ENCODE measurements at places on chromosomes 3 and 15. TPM values are rescaled to one million over a fixed set of nuclear protein-coding genes. Genes with fewer than 3 reads are reported as not detected.

DNA sequence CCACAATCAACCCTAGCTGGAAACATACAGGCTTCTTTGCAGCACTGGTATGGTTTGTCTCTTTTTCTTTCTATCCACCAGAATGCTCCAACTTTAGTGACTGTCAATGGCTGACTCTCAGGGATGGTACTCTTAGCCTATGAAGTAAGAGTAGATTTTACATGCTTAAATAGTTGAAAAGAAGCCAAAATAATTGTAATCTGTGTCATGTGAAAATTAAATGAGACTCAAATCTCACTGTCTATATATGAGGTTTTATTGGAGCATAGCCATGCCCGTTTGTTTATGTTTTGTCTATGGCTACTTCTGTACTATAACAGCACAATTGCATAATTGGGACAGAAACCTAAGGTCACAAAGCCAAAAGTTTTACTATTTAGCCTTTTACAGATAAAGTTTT lies 29.1 kb upstream of the PDZRN3 start:
- DNase-seq: no peak

The ASB14 gene
- not detected for total RNA-seq

DNA sequence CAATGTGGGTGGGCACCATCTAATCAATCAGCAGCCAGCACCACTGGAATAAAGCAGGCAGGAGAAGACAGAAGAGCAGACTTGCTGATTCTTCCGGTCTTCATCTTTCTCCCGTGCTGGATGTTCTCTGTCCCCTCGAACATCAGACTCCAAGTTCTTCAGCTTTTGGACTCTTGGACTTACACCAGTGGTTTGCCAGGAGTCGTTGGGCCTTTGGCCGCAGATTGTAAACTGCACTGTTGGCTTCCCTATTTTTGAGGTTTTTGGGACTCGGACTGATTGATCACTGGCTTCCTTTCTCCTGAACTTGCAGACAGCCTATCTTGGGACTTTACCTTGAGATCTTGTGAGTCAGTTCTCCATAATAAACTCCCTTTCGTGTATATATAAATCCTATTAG lies 292.8 kb downstream of the BCHE start:
- DNase-seq: no peak

The SH3BP5 gene
- 107 TPM for total RNA-seq

- peak; percentile 43 for DNase-seq
These were observed 36.3 kb downstream of the PRICKLE2 start for GRCh38 chr3:64188810-64189560.

DNA sequence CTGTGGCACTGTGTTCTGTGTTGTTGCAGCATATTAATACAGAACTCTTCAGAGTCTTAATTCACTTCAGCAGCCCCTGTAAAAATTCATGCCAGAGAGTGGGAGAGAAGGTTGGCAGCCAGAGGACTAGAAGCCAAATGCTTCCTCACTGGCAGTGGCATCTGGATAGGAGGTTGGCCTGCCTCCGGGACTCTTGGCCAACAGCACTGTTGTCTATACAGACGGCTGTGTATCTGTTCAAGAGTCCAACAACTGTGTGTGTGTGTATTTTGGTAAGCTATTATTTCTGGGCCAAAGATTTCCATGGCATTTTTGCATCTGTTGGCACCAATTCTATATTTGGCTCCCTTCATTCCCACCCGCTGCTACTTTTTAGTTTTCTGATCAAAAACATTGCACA lies 156.0 kb upstream of the SOX2 start:
- no peak for DNase-seq

DNA sequence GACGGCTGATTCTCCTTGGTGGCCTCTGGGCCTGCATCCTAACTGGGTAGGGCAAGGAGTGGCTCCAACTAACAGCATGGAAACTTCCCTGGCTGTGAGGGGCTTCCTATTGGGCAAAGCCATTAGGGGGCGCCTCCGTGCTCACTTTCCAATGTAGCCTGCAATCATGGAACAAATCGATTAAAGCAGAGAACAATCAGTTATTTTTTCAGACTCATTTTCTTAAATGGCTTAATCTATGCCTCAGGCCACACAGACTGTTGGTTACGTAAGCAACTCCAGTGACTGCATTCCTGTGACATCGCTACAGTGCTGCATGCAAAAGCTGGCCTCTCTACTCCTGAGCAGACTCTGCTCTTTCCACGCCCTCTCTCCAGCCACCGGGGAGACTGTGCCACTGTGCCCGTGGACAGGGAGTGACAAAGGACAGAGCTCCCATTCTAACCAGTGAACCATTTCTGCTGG lies 278.9 kb downstream of the KLF13 start:
- DNase-seq: no peak

The CHDH gene
- 3.6 TPM for total RNA-seq

DNA sequence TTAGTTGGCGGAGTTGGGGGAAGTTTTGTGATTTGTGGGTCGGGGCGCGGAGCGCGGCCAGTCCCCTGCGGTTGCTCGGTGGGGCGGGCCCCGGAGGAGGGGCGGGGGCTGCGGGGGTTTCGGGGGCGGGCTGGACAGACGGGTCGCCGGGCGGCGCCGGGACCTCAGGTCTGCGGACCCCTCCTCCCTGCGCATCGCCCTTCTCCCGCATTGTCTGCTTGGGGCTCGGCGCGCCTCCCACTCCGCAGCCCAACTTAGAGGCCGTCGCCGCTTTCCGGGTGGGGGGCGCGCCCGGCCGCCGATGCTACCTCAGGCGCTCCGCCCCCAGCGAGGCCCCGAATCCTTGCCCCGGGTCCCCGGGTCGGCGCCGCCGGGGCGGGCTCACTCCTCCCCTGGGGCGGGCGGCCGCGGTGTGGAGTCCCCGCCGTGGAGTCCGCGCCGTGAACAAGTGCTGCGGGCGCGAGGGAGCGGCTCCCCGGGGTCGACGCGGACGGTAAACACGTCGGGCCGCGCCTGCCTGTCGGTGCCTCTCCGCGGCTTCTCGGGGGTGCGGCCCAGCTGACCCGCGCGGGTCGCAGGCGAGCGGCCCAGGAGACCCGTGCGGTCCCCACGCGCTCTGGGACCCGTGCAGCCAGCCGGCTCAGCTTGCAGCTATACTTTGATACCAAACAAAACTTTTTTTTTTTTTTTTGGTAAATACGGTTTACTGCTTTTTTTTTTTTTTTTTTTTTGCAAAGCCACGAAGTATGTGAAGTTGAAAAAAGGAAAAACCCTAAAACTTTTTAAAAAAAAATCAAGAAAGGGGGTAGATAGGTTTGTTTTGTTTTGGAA lies 624 bp downstream of the AKAP13 start:
- peak; percentile 70 for DNase-seq

DNA sequence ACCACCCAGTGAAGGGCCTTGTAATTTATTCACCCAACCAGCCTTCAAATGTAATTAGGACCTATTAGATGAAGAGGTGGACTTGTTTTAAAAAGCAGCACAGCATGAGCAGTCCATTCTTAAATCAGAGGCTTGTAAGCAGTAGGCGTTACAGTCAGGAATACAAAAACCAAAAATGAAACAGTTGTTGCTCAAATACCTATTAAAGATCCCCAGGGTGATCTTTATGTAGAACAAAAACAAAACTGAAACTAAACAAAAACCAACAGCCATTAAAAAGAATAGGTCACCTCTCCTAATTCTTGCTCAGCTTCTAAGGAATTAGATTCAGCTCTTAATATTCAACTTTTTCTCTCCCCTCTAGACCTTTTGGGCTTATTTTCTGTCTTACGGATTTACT lies 104.9 kb upstream of the ST8SIA2 start:
- DNase-seq: no peak

DNA sequence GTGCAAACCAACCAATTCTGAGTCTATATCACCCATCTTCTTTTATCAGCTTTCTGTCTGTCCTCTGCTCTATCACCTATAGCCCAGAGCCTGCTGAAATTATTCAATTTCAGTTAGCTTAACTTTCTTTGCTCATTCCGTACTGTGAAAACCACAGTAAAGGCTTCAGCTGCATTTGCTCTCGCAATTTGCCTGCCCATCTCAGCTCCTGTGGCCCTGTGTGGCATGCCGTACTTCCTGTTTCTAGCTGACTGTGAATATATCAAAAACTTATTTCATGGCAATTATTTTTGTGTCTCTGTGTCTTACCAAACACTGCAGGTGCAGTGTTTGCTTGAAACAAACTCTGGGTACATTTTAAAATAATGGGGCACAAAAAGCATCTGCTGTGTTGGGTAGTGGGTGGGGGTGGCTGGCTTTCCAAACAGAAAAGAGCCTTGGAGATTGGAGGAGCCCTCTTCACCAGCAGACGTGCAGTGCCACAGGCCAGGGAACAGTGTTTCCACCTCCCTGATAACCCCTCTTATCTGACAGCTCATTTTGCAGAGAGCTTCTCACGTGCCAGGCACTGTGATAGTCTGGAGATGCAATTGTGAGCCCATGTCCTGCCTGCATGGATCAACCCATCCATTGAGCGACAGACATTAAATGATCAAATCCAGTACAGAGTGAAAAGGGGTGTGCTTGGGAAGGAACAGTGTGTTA lies 45.2 kb downstream of the GASK1A start:
- no peak for DNase-seq

- no peak for DNase-seq
These were observed 224.4 kb upstream of the ATP11B start for GRCh38 chr3:182568876-182569275.

GRCh38 chr3:12541625-12542024 lies 3.7 kb downstream of the MKRN2OS start:
- no peak for DNase-seq

The SLC24A5 gene
- not detected for total RNA-seq

DNA sequence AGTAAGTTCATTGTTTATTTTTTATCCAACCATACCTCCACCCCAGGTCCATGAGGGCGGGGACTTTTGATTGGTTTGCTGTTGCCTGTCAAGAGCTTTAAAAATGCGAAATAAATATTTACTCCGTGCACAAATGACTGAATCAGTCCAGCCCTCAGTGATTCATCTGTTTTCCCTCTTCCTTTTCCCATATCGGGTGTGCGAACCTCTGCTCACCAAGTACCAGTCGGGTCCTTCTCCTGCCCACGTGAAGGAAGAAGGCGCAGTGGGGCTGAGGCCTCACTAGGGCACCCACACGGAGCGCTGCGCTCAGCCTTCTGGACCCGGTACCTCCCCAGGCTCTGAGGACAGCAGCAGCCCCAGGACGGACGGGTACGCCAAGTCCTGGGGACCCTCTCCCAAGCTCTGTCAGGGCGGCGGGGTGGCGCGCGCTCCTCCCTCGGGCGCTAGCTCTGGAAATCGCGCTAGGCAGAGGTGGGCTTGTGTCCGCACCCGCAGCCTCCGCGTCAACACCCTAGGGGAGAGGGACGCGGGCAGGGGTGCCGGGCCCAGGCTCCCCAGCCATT lies 70.5 kb upstream of the EPHB3 start:
- DNase-seq: peak; percentile 58

GRCh38 chr3:38650248-38650951 lies 913 bp upstream of the SCN5A start:
- no peak for DNase-seq

GRCh38 chr3:41525303-41526064 lies 326.2 kb downstream of the CTNNB1 start:
- no peak for DNase-seq

The ARNT2 gene
- 20.5 TPM for total RNA-seq

GRCh38 chr3:135490219-135490915 lies 475.2 kb upstream of the PPP2R3A start:
- DNase-seq: no peak

DNA sequence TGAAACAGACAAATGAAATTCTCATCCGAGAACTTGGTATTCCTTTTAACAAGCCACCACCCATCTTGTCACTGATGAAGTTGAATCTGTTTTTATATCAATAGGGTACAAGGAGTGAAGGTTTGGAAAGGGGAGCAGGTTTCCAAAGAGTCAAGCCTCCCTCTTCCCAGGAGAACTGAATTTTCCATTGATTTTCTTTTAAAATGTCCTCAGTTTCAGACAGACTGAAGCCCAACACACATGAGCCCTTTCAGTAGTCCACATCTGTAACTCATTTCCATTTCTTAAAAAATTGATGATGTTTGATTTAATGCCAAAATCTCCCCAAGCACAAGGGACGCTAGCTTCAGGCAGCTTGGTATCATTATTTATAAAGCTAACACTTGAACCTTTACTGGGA lies 187.7 kb downstream of the FOXB1 start:
- DNase-seq: no peak

- no peak for DNase-seq
These were observed 24.7 kb upstream of the TM2D3 start for GRCh38 chr15:101676921-101677329.

DNA sequence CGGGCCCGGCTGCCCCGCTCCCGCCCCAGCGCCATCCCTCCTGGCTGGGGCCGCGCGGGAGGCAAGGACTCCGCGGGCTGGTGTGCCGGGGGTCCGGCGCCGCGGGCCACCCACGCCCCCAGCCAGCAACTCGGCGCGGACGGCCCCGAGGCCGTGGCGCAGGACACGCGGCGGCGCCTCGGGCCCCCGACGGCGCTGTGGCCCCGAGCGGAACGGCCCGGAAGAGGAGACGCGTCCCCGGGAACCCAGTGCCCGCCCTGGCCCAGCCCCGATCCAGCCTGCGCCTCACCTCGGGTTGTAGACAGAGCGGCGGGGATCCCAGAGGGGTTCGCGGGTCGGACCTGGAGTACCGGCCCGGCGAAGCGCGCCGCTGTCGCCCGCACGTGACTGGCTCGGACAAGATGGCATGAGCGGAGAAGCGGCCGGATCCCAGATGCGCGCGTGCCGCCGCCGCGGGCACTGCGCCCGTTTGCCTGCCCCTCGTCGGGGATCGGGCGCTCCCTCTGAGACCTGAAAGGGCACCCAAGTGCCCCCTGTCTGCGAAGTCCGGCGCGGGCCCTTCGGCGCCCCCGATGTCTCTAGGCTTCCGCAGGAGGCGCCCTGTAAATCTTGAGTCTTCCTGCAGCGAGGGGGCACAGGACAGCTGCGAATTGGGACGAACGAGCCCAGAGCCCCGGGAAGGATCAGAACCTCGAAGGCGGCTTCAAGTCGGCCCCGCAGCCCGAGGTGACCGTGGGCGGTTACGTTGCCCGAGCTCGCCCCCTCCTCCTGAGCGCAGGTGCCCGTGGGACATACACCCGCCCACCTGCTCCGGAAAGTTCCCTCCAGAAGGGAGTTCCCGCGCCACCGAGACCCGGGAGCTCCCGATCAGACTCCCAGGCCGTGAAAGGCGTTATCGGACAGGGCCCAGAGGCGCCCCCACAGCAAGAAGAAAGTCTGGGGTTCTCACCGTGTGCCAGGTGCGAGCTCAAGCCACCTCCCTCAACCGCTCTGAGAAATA lies 598 bp upstream of the SFMBT1 start:
- peak; percentile 47 for DNase-seq

GRCh38 chr15:65101411-65101890 lies 13.5 kb downstream of the UBAP1L start:
- DNase-seq: peak; percentile 61
